ENCODE measurements at places on chromosomes 6 and 20.

- no peak for DNase-seq
Measured at GRCh38 chr6:138503881-138504680, 4.8 kb upstream of the NHSL1 start.

DNA sequence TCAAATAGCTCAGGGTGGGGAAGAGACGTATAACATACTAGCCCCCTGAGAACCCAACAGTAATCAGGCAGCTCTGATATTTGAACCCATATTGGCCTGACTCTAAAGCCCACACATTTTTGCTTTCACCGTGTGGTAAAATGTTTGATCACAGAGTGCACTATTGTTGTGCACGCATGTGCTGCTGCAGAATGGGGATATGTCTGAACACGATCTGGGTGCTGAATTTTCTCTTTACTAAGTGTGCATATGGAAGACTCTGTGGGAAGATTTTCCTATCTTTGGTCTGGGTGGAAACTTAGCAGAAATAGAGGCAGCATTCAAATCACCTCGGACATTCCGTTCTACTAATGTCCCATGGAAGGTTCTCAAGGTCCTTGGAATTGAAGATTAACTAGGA lies 800.1 kb downstream of the TFAP2A start:
- DNase-seq, result no peak

GRCh38 chr6:89610149-89610642 lies 28.4 kb downstream of the LYRM2 start:
- peak; percentile 58 for DNase-seq

DNA sequence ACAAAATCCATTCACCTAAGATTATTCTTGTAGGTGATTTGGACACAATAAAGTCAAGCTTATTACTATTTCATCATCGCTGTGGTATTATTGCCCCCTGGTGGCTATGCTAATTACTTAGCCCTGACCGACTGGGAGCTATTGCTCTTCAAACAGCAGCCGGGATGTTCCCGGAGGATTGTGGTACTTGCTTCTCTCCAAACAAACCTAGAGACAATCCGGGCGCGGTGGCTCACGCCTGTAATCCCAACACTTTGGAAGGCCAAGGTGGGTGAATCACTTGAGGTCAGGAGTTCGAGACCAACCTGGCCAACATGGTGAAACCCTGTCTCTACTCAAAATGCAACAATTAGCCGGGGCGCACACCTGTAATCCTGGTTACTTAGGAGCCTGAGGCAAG lies 15.4 kb upstream of the STMND1 start:
- peak; percentile 10 for DNase-seq

GRCh38 chr6:166419286-166419685 lies 36.5 kb upstream of the MPC1 start:
- no peak for DNase-seq

- DNase-seq, result peak; percentile 41
Measured at GRCh38 chr6:19083801-19084200, 696.7 kb downstream of the RNF144B start.

DNA sequence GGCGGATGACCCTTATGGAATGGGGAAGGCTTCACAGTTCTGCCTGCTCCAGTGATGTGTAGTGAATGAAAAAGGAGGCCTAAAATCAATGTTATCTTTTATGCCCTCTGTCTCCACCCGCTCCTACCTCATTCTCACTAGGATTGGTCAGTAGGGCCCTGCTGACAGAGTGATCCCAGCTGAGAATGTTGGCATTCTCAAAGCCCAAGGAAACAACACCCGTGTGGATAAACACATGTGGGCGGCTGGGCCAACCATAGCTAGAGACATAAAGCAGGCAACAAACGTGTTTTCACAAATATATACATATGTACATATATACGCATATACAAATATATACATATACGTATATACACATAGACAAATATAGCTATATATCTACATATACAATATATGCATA lies 4.5 kb downstream of the RIPK1 start:
- DNase-seq, result no peak

DNA sequence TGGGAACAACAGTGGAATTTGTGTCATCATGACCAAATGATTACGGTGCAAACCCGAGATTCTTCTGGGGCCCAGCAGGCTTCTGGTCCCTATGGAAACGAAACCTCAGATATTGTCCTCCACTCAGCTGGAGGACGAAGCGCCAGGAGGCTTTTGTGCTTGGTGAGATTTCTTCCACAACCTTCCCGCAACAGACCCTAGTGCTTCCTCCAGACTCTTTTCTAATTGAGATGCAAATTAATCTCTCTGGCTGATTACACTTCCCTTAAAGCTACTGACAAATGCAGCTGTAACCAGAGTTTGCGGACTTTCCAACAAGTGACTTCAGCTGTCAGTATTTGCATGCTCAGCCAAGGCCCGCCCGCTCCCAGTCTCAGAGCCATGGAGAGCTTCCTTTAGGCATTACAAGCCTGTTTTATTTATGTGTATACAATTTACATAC lies 96.0 kb downstream of the INSM1 start:
- peak; percentile 96 for DNase-seq

DNA sequence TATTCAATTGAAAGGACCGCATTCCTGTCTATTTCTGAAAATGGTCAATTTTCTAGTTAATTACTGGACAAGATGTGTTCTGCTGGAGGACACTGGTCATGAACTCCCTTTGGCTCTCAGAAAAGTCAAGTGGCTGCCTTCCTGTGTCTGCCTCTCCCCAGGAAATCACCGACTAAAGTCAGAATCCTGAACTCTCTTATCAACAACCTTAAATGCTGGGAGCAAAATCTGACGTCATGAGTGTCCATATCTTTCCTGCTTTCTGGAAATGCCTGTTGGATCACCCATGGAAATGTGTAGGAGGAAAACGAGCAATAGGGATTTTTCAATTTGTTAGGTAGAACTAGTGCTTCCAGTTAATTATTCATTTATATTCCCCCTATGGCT lies 53.5 kb upstream of the PLCB1 start:
- no peak for DNase-seq

DNA sequence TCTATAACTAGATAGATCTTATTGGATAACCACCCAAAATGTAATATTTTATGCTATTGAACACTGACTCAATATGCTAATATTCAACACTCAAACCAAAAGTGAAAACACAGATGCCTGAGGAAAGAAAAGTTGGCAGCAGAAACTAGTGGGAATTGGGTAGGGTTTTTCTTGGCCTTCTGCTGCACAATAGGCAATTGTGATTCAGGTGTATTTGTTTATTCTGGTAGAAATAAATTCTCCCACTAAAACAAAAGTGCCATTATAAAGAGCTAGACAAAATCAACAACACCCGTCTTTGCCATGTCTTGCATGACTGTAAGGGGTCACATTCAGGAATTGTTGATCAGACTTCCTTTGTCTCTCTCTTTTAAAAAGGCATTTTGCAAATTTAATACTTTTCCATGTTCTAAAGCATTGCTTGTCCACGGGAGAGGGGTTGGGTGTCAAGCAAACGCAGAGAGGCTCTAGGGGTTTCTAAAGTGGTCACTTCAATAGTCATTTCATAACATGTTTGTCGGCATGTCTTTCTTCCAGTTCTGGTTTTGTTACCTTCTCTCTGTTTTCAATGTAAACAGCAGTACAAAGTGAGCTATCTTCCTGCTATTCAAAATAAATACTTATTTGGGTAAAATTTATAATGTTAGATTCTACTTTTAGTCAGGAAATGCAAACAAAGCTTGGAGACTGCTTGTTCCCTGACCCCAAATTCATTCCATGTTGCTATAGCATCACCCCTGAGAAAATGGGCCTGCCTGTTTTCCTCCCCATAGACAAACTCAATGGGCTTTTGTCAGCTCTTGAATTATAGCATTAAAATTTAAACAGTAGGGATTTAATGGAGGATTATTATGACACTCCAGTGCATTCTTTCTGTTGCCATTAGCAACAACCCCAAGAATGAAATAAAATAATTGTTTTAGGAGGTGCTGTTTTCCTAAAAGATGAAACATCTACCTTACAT lies 217.0 kb upstream of the CCN2 start:
- DNase-seq, result no peak

DNA sequence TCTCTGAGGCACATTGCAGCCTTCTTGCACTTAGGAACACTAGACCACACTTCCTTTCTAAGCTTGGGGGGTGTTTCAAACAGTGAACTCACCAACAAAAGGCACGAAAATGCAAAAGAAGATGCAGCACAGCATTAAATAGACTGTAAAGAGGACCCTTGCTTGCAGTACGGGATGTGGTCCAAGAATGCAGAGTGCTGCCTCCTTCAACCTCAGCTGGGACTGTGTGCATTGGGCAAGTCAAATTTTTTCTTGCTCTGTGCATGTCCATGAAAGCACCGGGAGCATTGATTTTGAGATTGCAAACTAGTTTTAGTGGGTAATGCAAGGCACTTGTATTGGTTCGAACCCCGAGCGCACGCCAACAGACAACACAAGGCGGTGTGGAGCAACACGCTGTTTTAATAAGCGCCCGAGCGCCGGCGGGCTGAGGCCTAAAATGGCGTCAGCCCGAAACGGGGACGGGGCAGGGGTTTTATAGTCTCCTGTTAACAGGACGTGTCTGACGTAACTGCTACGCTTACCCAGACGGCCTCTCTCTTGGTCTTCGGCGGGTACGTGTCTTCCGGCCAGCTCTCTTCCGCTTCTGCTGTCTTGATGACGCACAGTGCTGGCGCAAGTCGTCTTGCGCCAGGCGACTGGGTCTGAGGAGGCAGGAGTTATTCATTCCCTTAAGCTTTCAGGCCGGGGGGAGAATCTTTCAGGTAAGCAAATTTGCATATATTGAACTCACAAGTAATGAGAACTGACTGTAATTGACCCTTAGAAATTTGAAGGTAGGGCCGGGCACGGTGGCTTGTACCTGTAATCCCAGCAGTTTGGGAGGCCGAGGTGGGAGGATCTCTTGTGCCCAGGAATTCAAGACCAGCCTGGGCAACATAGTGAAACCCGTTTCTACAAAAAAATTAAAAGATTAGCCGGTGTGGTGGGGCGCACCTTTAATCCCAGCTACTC lies 18.7 kb upstream of the ZFP64 start:
- DNase-seq, result no peak

GRCh38 chr20:35888657-35889056 lies 65.6 kb downstream of the SCAND1 start:
- DNase-seq, result no peak

GRCh38 chr6:139730340-139730974 lies 356.0 kb upstream of the CITED2 start:
- no peak for DNase-seq

DNA sequence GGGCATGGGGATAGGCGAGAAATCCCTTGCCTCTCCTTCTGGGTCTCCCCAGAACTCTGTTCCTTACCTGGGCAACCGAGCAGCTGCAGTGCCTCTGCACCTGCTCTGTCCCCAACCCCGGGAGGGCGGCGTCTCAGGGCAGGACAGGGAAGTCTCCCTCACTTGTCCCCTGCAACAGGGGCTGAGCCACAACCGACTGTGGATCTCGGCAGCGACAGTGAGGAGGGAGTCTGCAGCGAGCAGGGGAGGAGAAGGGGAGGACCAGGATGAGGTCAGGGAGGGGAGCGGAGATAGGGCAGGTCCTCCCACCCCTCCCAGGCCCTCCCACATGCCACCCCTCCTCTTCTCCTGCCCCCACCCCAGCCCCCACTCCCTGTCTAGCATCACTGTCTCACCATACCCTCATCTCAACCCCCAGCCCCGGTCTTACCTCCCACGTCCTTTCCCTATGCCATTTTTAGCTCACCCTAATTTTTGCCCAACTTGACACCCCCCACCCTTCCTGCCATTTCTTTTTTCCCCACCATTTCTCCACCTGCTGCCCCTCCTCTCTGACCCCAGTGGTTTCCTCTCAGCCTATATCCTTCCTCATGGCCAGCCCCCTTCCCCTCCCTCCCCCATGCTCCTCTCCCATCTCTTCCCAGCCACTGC lies at the start of gene TNXB:
Gene TNXB (minus strand): TSS at position 225 of the 651 bp plus-strand sequence. CDS start 11,140 bp downstream, outside the sequence.
- DNase-seq, result peak; percentile 45

GRCh38 chr20:23279836-23280235 lies 70.8 kb upstream of the NXT1 start:
- DNase-seq, result no peak

DNA sequence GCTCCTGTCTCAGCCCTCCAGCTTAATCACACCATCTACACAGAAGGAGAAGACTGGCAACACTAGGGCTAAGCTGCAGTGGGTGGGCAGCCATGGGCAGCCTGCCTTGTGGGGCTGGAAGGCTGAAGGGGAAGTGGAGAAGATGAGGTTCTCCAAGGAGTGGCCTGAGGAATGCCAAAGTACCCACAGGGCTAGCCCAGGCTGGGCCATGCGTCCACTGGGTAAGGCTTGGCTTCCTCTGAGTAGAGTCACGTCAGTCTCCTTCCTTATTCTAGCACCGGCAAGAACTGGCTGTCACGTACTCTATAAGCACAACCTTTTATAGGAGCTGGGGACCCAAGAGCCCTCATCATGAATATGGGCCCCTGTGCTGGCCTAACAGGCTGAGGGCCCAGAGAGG lies 110.6 kb upstream of the SIRPA start:
- no peak for DNase-seq

- no peak for DNase-seq
Measured at GRCh38 chr20:22620342-22620741, 36.0 kb upstream of the FOXA2 start.

GRCh38 chr6:55100686-55101085 lies 73.6 kb upstream of the HCRTR2 start:
- DNase-seq, result no peak

DNA sequence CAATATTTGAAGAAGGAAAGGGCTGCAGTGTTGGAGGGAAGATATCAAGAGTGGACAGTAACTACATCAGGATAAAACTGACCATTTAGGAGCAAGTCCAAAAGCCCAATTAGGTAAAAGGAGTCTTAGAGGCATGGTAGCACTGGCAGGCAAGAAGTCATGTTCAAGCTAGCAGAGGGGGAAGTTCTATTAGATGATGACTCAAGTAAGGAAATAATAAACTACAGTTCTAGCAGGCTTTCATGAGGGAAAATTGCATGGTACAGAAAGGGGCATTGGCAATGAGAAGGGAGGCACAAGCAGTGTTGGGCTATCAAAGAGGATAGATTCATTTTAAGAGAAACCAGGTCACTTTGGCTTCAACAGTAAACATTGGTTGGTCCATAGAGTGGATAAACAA lies 156.1 kb upstream of the PTPRK start:
- DNase-seq, result no peak

GRCh38 chr6:42783876-42784642 lies 2.2 kb downstream of the BICRAL start:
- peak; percentile 48 for DNase-seq

- no peak for DNase-seq
Measured at GRCh38 chr6:99016355-99016754, 68.6 kb upstream of the FBXL4 start.

DNA sequence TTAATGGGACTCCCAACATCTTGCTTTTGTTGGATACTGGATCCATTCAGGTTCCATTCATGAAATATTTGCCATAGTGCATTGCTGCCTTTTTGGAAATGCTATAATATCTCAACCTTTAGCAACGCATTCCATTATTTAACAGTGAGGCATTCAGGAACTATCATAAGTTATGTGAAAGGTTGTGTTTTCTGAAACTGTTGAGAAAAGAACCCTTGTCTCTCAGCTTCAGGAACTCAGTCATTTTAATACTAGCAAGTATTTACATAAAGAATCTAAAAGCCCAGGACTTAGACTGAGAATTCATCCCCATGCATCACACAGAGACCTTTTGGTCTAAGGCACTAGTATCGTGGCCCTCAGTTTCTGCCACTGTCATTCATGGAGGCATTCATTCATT lies 24.9 kb upstream of the SASH1 start:
- no peak for DNase-seq
